ENCODE measurements at places on chromosomes 2 and 18. TPM values are rescaled to one million over a fixed set of nuclear protein-coding genes. Genes with fewer than 3 reads are reported as not detected.

DNA sequence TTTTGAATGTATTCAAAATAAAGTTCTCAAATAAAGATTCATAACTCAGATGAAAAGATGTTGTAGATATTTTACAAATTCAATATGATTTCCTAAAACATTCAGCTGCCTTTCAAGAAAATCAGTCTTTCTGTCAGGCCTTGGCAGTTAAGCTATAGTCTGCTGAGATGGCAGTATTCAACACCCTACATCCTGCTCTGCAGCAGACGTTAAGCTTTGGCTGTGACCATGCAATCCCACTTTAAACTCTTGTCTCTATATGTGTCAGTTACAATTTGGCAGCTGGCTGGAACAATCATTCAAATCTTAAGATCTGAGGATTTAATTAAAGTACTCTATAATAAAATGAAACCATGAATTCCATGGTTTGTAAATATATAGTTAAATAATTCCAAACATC, 567.3 kb upstream of the ZNF804A start:
- DNase-seq, result no peak

GRCh38 chr18:38115201-38115600, 549.6 kb upstream of the CELF4 start:
- no peak for DNase-seq

The ALPP gene
- 0.09 TPM for total RNA-seq

GRCh38 chr18:37527395-37527794, 38.2 kb downstream of the CELF4 start:
- DNase-seq, result no peak

DNA sequence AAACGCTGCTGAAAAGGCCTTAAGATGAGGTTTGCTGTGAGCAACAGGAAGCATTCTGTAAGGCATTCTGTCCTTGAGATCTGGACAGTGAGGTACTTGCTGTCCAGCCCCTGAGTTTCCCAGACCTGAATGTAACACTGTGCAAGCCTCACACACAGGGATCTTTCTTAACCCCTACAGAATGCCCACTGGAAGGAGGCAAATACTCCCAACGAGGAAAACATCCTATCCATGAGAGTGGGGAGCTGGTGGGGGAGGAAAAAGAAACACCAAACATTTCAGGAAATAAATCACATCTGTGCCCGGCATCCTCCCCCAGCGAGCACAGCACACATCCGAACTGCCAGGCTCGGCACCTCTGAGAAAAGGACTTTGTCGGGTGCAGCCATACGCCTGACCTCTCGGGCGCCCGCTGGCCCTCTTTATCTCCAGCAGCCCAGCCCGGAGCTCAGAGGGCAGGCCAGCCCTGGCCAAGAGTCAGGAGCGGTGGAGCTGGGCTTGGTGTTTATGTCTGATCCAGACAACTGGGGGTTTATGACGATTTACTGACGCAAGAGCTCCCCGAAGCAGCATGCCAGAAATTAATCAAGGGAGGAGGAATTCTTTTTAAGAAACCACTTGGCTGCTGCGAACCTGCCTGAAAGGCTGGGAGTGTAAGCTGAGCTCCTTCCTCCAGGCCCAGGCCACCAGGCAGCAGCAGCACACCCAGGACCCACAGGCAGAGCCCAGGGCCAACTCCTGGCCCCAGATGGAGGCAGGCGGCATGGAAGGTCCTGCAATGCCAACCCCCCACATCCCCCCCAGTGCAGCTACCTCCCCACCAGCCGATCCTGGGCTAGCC, 72.2 kb downstream of the HDAC4 start:
- DNase-seq, result no peak
